ENCODE measurements at places on chromosomes 3 and 15.
A peak's percentile ranks its signal among the peaks of the same experiment; 100 is the strongest.

- DNase-seq: no peak
These were observed 5.2 kb upstream of the HHATL start for GRCh38 chr3:42707620-42708355.

DNA sequence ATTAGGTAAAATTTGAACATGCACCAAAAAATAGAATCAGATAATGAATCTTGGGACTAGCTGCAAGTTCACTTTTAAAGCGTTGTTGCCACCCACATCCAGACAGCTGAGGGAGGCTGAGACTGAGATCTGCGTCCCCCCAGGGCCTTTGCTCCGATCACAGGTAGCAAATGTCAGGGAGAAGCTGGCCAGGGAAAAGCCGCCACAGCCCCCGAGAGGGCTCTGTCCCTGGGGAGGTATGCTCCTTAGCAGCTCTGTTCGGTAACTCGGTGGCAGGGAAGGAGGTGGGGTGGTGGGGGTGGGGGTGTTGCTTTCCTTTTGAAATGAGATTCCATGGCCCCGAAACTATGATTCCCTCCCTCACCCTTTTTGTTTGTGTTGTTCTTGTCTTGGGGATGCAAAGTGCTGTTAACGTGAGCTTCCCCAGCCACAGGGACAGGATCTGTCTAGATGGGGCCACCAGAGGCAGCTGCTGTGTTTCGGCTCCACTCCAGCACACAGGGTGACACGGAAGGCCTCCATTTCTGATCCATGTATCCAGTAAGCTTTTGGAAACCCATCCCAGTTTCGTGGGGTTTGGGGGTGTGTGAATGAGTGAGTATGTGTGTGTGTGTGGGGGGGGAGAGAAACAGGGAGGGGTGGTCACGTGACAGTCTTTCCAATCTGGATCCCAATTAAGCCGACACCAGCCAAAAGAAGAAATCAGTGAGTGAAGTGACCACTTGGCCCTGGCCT is 1.1 kb upstream of the MINAR1 start:
- no peak for DNase-seq

DNA sequence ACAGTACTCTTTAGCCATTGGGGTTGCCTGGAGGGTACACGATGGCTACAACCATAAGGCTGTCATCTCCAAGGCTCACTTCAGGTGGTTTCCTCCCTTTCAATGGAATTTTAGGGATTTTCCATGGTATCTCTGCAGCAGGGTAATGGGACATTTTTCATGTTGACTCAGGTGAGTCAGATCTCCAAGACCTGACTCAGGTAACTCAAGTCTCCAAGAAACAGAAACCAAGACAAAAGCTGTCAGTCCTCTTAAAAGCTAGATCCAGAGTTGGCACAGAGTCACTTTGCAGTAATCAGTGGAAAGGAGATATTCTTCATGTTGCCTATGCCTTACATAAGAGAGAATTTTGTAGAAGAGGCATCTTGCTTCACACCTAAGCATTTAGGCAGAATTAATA is 375.8 kb upstream of the ARPP21 start:
- no peak for DNase-seq

GRCh38 chr3:129606636-129607390 is at the start of gene PLXND1:
Gene PLXND1 (minus strand): TSS chr3:129606676. CDS start chr3:129606639, 37 bp downstream.
- no peak for DNase-seq

GRCh38 chr3:22315925-22316324 is 564.9 kb upstream of the ZNF385D start:
- no peak for DNase-seq

DNA sequence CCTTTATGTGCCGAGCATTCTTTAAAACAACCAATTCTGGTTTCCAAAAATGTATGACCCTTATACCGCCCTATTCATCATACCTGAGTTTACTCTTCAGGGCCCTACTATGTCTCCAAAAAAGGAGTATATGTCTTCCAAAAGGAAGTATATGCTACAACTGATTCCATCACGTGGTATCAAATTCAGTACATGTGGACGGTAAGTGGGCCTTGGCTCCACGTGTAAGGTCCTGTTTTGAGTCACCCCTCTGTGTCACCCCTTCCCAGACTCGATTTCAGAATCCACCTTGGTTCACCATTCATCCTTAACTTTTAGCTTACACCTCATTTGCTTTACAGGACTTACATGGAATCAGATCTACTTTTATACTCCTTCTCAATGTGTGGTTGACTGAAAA is 37.8 kb downstream of the ABHD2 start:
- no peak for DNase-seq

DNA sequence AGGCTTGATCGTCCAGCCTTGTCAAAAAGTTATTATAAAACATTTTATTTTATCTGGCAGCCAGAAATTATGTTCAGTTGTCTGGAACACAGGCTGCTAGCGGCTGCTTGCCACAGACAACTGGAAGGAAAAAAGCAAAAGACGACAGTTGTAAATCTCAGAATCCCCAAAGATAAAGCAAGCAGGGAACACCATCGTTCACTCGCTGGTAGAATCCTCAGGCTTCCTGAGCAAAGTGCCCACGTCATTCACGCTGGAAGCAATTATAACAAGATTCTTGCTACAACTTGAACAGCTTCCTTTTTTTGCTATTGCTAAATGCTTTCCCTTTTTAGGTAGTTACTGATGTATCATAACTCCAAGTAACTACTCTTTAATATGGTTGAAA is 33.6 kb downstream of the ADAMTS17 start:
- no peak for DNase-seq

GRCh38 chr3:37689645-37690356 is 171.9 kb upstream of the CTDSPL start:
- DNase-seq: no peak

DNA sequence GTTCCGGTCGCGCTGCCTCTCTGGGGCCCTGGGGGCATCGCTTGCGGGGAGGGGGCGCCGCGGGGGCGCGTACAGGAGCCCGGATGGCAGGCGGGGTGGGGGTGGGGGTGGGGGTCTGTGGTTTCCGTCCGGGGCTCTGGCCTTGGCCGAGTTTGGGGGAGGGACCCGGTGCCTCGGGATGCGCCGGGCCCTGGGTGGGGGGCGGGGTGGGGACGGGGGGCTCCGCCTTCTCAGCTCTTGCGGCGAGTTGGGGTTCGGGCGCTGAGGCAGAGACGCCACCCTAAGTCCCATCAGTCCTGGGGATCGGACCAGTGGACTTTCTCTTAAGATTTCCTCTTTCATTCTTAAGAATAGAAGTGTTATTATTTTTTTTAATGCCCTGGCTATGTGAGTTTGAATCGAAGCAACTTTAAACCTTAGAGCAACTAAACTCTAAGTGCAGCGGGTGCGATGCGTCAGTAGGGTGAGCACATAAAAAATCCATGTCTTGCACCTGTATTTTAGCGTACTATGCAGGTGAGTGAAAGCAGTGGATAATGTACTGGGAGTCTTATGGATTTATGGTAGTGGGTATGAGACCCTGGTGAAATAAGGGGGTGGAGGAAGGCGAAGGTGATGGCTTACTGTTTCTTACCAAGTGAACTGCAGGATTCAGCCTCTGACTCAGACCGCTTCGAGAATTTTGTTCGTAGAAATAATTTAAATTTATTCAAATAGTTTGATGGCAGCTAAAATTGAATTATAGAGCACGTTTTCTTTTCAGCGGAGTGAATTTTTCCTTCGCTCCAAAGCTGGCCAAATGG is 762 bp downstream of the CTNNB1 start:
- peak; percentile 63 for DNase-seq

DNA sequence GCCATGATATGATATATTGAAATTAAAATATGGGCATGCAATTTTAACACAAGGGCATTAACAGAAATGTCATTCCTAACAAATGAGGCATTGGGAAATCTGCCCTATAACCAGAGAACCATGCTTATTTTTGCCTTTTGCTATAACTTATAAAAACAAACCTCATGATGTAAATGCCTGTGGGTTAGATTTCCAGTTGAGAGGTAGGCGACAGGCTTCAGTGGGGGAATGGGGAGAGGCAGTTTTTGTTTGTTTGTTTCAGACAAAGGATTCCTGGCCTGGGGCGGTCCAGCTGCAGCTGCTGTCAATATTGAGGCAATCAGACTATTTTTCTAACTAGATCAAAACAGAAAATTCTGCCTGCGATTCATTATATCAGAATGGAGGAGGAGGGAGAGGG is 490.4 kb upstream of the CFAP20DC start:
- DNase-seq: no peak

- no peak for DNase-seq
These were observed 126.6 kb downstream of the TJP1 start for GRCh38 chr15:29695489-29696167.

GRCh38 chr3:24492971-24493551 is 1.6 kb downstream of the THRB start:
- DNase-seq: no peak

DNA sequence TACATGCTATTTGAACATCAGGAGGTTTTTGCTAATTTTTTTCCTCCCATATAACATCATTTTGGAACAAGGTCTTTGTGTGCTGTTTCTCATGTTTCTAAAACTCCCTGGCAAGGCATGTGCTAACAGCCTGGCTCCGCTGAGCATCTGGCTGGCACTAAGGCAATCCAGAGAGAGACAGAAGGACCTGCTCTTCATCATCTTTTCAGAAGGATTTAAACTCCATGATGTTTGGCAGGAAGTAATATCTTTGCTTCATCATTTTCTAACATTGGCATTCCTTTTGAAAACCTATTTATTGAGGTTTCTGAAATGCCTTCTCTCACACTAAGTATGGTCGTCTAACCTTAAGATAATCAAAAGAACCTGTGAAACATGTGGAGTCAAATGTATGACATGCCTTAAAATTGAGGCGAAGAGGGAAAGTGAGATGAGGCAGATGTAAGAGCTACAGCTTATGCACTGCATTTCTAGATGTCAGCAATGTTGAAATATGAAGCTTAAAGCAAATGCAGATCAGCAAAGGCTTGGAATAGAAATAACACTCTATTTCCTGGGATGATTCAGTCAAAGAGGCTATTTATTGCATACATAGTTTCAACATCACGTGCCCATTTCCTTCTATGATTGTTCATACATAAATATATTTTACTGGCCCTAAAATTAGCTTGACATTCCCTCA is 592.0 kb downstream of the ZNF385D start:
- peak; percentile 86 for DNase-seq

GRCh38 chr15:48800245-48800644 is 10.6 kb downstream of the CEP152 start:
- no peak for DNase-seq

- DNase-seq: no peak
These were observed 34.7 kb downstream of the FOXL2 start for GRCh38 chr3:138912237-138912636.

DNA sequence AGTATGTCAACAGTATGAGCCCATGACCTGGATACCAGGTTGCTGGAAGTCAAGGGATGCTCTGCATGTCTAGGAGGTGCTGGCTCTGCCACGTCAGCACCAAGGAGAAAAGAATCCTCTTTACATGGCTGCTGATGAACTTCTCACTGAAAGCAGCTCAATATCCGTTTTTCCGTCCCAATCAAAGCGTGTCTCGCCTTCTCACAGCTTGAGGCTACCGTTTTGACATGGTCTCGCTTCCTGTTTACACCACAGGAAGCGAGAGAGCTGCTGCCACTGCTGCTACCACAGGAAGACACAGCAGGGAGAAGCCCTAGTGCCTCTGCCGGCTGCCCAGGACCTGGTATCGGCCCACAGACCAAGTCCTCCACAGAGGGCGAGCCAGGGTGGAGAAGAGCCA is 27.3 kb downstream of the STARD5 start:
- no peak for DNase-seq

DNA sequence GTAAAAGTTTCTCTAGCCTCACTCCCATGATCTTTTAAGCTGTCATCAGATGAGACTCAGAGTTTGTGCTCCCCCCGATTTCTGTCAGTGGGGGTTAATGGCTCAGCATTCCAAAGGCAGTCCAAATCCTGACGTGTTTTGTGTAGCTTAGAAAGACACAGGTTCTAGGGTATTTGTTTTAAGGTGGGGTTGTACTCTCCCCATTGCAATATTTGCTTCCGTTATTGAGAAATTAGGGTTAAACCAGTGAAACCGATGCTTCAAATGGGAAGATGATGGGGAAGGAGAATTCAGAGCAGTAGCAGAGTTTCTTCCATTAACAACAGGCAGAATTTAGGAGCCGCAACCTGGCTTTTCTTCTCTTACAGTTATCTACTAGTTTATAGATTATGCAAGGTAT is 3.4 kb downstream of the PIGB start:
- DNase-seq: no peak

DNA sequence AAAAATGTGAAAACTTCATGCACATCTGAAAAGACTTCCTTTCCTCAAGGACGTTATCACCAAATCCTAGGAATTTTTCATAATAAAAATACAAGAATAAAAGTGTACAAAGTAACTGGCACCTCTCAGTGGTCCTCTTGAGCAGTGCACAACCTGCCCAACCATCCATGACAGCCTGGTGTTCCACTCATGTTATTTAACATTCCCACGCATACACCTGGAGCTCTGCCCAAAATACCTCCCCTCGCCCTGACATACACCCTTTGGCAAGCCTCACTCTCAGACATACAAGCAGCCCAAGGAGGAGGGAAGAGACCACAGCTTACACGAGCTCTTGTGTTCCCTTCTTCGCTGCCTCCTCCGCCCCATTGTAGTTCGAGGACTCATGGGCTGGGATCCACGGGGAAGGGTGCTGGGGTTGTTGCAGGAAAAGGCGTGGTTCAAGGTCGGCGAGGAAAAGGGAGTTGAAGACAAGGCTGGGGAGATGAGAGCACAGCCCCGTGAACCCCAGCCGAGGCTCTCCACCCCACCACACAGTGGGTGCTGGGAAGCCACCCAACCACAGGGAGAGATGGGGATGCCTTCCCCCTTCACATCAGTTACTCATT is 23.3 kb downstream of the GRIP2 start:
- no peak for DNase-seq

DNA sequence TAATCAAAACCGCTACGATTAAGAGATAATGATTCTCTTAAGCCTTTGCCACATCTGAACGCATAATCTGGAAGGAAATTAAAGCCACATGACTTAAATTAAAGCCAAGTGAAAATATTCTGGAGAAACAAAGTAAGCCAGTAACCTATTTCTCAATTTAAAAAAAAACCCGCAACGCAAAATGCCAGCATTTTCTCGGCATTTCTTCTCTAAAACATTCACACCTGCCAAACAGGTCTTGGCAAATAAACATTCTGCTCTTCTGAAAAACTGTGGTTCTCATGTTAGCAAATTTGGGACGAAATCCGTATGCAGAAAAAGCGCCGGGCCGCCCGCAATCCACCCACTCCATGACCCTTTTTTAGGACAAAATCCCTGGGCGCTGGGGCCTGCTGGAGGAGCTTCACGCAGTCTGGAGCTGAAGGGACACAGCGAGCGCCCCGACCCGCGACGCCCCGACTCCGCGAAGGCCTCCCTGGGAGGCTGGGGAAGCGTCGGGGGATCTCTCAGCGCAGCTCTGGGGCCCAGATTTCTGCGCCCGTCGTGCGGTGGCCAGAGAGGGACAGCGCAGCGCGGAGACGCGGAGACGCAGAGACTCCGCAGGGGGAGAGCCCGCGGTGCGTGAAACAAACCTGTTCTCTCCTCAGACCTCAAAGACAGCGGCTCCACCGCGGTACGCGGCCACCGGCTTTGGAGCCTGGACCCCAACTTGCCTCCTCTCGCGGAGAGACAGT is 471 bp downstream of the NKIRAS1 start:
- no peak for DNase-seq

- DNase-seq: no peak
These were observed 362.3 kb upstream of the RGMA start for GRCh38 chr15:93451265-93451664.

GRCh38 chr3:104564045-104564643 is 802.6 kb upstream of the ALCAM start:
- DNase-seq: no peak
